ENCODE measurements at places on chromosomes 5 and 9. TPM values are rescaled to one million over a fixed set of nuclear protein-coding genes. Genes with fewer than 3 reads are reported as not detected.

GRCh38 chr5:37121027-37121426 is 128.1 kb downstream of the CPLANE1 start:
- DNase-seq = no peak

DNA sequence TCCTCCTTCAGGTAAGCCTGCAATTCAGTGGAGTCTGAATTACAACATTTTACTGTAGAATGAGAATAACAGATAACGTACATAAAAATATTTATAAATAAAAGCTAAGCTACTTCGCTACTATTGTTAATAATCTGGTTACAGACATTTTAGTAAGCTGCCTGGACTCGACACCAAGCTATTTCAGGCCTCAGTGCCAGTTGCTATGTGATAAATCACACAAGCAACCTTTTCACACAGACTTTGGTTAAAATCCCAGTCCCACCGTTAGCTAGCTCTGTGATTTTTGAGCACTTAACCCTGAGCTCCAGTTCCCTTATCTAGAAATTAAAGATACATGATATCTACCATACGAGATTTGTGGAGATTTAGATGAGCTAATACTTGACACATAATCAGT is 99.9 kb downstream of the RFK start:
- no peak for DNase-seq

PTBP3 gene
- total RNA-seq = 79.9 TPM

DNA sequence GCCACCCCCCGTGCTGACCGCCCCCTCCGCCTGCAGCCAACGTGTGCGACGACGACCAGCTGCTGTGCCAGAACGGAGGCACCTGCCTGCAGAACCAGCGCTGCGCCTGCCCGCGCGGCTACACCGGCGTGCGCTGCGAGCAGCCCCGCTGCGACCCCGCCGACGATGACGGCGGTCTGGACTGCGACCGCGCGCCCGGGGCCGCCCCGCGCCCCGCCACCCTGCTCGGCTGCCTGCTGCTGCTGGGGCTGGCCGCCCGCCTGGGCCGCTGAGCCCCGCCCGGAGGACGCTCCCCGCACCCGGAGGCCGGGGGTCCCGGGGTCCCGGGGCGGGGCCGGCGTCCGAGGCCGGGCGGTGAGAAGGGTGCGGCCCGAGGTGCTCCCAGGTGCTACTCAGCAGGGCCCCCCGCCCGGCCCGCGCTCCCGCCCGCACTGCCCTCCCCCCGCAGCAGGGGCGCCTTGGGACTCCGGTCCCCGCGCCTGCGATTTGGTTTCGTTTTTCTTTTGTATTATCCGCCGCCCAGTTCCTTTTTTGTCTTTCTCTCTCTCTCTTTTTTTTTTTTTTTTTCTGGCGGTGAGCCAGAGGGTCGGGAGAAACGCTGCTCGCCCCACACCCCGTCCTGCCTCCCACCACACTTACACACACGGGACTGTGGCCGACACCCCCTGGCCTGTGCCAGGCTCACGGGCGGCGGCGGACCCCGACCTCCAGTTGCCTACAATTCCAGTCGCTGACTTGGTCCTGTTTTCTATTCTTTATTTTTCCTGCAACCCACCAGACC is 80.2 kb downstream of the NTNG2 start:
- no peak for DNase-seq

DNA sequence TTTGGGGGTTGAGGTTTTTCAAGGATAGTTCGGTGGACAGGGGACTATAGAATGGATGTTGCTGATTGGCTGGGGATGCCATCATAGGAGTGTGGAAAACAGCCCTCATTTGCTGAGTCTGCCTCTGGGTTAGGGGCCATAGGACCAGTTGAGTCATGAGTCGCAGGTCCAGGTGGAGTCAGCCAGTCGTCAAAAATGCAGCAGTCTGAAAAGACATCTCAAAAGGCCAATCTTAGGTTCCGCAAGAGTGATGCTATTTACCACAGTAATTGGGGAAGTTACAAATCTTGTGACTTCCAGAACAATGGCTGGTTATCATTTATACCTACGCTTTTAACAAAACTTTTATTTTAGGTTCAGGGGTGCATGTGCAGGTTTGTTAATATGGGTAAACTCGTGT is 276.0 kb upstream of the DMRT1 start:
- DNase-seq = no peak

GRCh38 chr5:96961053-96961452 is 25.2 kb downstream of the LNPEP start:
- no peak for DNase-seq

MARVELD2 gene
- 9.3 TPM for total RNA-seq

- no peak for DNase-seq
Measured at GRCh38 chr9:137760426-137760825, 117.2 kb upstream of the CACNA1B start.

GRCh38 chr9:137435980-137436760 is 5.0 kb downstream of the ENTPD8 start:
- DNase-seq = peak; percentile 67

- DNase-seq = no peak
Measured at GRCh38 chr5:67677422-67677970, 480.9 kb upstream of the CD180 start.

DNA sequence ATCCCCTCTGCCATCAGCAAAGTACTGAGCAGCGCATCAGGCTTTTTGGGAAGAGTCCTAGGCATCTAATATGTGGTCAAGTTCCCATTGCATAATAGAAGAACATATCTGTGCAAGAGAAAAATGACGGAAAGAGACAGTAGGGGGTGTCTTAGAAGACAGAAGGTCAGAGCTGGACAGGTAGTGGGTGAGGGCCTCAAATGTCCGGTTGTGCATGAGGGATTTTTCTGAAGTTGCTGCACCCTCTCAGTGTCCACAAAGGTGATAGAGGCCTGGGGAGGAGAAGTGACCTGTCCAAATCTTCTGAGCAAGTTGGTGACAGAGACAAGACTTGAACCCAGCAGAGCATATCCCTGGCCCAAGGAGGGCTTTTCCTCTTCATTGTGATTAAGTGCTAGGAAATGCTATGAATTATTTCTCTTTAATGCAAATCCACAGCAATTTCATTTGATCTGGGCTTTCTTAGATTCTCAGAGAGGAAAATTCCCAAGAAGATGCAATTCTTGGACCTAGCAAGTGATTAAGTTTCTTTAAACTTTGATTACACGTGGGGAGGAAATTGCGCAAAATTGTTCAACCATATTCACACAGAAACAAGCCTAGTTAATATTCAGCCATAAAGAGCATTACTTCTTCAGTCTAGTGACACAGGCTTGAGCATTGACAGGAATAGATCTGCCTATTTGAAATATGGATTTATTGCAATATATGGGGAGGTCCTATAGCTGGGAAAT is at the start of gene OR2S2:
TSS of gene OR2S2 (minus strand) at position 51 of the 734 bp plus-strand sequence. CDS start 56 bp downstream, outside the sequence.
- DNase-seq = no peak

PCDHB2 gene
- 0.52 TPM for total RNA-seq

DNA sequence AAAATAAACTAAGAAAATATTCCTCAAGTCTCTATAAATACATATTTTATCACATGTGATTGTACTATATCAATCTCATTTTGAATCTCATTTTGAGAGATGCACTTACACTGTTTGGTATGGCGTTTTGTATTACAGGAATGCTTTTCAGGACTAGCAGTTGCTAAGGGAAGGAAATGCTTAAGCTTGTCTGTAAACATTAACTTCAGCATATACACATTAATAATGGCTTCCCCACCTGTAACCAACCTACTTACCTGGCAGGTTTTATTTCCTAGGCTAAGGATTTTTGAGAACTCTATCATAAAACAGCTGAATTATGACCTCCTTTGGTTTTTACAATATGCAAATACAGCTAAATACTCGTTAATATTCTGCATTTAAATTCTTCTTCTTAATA is 141.0 kb upstream of the GRHPR start:
- DNase-seq = no peak

All from NCI-H460 (cell line).